ENCODE measurements at places on chromosomes 6 and 20. TPM values are rescaled to one million over a fixed set of nuclear protein-coding genes. Genes with fewer than 3 reads are reported as not detected.

ADAM33 gene
- total RNA-seq: not detected

TGM3 gene
- not detected for total RNA-seq

BTNL2 gene
- not detected for total RNA-seq

KIF25 gene
- not detected for total RNA-seq

C4A gene
- total RNA-seq: 1.9 TPM

ULBP2 gene
- 3.2 TPM for total RNA-seq

GNAS-AS1 gene
- not detected for total RNA-seq

PHF1 gene
- total RNA-seq: 30.8 TPM

MAS1 gene
- not detected for total RNA-seq

CLPSL2 gene
- total RNA-seq: not detected

HS3ST5 gene
- total RNA-seq: not detected

KCNK16 gene
- total RNA-seq: not detected

EHMT2 gene
- 98.5 TPM for total RNA-seq

UST gene
- 3.1 TPM for total RNA-seq

STK4 gene
- 23.1 TPM for total RNA-seq

CENPQ gene
- 3.3 TPM for total RNA-seq

SYNCRIP gene
- 59.2 TPM for total RNA-seq

DOK5 gene
- not detected for total RNA-seq

HTR1E gene
- not detected for total RNA-seq

SLC4A11 gene
- total RNA-seq: 1.3 TPM

FOXO3 gene
- 22.1 TPM for total RNA-seq

PRKN gene
- total RNA-seq: 3.4 TPM

GPR6 gene
- not detected for total RNA-seq

WFDC6 gene
- not detected for total RNA-seq

NEURL2 gene
- 8.9 TPM for total RNA-seq

ZC3H12D gene
- total RNA-seq: not detected

LAMA5 gene
- total RNA-seq: 336 TPM

MEI4 gene
- total RNA-seq: not detected

MUC22 gene
- total RNA-seq: not detected

UNC5CL gene
- 1.1 TPM for total RNA-seq

PROKR2 gene
- total RNA-seq: not detected

CST11 gene
- not detected for total RNA-seq

HSPA12B gene
- not detected for total RNA-seq

NRN1 gene
- 0.39 TPM for total RNA-seq

MROH8 gene
- total RNA-seq: 0.55 TPM

TNFRSF6B gene
- total RNA-seq: 4.1 TPM

MYL9 gene
- 0.76 TPM for total RNA-seq

SLC22A2 gene
- total RNA-seq: not detected

All from HT-29 (cell line).